ENCODE measurements at places on chromosomes 7 and 10.

DNA sequence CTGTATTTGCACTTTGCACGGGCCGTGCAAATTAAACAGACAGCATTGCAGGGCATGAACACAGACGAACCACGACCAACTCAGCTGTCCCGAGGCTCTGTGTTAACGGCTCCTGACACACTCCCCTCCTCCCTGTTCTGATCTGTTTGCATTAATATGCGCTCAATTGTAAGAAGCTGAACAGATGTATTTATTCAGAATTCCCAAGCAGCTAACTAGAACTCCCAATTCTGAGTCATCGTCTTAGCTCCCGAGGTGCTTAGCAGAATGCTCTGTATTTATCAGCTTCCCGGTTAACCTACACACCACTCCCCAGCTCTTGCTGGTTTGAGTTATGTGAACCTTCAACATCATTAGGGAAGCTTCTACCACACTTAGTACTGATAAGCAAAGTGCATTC lies 286.4 kb downstream of the PTPRN2 start:
- no peak for DNase-seq

DNA sequence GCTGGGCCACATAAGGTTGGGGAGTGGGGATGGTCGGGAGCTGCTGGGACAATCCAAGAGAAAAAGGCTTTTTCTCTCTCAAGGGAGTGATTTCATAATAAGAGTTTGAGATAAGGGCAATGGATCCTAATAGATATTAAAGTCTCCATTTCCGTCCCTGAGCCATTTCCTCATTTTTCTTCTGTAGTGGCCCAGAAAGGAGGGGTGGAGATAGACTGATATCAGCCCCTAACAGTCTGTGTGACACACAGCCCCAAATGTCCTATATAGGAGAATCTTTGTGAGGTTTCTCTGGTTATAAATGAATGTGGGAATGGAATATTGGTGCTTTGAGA lies 35.2 kb downstream of the PRSS2 start:
- no peak for DNase-seq

GRCh38 chr10:104099269-104099668 lies 13.6 kb upstream of the COL17A1 start:
- DNase-seq = no peak

GRCh38 chr10:504806-505205 lies 184.7 kb downstream of the DIP2C start:
- no peak for DNase-seq

DNA sequence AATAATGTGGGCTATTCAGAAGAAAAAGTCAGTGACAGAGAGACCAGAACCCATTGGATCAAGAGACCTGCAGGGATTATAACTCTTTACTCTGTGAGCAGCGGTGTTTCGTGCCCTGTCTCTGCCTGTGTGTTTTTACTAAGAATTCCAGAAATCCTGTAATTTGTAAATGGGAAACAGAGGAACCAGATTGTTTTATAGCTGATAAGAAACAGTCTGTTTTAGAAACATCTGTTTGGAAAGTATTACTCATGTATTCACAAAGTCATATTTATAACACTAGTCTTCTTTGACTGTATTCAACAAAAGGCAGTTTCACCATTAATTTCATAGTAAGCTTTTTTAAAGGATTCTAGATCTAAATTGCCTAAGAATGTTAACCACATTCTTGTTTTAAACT lies 30.0 kb upstream of the VDAC2 start:
- no peak for DNase-seq

Data from esophagus squamous epithelium (tissue), 5 donors.